Cardiac septum (tissue), 1 donor: ENCODE measurements at places on chromosomes 7 and 10.

DNA sequence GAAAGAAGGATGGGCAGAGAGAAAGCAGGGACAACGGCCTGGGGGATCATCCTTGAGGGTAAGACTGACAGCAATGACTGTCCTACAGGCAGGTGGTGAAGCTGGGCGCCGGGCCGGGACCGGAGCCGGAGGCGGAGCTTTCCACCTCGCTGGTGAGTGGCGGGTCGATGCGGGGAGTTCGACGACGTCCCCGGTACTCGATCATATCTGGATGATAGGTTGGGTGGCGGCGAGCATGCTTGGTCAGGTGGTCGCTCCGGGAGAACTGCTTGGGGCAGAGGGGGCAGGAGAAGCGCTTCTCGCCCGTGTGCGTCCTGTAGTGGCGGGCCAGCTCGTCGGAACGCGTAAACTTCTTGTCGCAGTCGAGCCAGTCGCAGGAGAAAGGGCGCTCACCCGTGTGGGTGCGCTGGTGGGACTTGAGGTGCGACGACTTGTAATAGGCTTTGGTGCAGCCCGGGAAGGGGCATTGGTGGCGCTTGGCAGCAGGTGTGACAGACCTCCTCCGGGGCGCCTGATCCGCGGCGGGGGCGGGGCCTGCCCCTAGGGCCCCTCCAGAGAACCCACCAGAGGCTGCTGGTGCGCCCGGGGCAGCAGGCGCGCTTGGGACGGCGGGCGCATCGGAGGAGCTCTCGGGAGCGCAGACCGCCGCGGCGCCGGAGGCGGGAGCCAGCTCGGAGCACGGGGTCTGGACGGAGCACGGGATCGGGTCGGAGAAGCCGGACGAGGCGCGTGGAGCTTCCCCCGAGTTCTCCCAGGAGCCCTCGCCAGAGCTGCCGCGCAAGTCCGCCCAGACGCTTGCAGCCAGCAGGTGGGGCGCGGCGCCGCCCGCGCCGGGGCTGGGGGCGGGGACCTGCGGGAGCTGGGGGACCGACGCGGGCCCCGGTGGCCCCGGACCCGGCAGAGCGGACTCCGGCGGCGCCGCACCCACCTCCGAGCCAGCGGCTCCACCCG, 752 bp downstream of the KLF14 start:
- no peak for DNase-seq

DNA sequence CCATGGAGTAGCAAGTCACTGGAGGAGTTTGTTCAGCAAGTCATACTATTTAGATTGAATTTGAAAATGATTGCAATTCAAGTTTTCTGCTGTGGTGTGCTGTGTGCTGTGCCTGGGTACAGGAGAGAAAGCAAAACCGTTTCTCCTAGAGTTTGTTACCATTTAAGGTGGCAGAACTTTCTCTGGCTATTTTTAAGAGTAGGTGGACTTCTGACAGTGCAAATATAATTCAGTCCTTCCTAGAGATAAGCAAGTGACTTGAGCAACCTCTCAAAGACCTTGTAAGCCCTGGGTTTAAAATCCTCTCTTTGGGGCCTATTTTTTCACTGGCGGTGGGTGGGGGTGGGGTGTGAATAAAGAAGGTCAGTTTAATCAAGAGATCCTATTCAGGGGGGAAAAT, 42.9 kb upstream of the FGL2 start:
- DNase-seq: no peak

DNA sequence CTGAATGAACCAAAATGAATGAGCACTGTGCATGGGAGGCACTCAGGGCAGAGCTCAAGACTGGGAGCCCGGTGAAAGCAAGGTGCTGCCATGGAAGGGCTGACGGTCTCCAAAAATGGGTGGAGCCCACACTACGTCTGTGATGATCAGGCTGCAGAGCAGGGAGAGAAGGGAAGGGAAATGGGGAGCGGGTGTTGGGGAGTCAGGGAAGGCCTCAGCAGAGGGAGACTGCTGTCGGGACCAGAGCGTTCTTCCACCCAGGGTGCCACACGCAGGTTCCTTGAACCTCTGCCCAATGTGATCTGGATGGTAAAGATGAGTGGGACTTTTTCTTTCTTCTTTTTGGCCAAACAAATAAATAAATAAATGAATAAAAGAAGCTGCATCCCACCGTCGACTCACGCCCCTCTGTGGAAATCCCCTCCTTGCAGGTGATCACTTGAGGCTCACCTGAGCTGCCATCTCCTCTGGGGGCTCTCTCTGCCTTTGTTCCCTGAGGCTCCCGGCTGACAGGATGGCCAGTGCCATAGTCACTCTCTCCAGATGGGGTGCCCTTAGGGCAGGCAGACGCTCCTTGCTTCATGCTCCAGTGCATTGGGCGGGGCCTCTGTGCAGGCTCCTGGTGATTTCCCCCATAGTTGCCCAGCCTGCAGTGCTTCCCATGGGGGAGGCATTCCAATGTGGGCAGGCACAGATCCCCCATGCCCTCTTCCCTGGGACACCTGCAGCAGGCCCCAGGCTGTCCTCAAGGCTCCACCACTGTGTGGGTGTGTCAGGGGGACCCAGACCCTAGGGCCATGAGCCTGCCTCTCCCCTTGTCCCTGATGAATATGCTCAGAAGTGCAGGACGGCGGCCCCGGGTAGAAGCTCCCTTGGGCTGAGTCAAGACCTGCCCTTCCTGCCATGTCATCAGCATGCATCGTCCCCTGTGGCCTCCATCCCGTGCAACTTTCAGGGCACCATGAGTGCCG, 131.8 kb downstream of the PTPN20 start:
- peak; percentile 44 for DNase-seq

DNA sequence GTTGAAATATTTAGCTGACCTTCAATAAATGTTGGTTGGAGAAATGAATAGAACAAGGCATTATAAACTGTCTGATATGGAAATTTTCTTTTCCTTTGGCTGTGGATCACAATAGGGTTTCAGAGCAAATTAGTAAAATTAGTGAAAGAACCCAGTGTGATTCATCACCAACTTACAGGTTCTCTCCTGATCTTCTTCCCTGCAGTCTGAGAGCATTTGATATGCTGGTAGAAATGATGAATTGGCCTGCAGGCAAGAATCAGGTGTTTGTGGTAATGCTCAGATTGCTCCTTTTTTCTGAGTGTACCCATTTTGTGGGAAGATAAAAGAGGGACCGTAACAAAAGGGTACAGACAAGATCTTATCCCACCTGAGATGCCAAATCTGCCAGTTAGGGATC, 51.9 kb downstream of the BTAF1 start:
- no peak for DNase-seq

DNA sequence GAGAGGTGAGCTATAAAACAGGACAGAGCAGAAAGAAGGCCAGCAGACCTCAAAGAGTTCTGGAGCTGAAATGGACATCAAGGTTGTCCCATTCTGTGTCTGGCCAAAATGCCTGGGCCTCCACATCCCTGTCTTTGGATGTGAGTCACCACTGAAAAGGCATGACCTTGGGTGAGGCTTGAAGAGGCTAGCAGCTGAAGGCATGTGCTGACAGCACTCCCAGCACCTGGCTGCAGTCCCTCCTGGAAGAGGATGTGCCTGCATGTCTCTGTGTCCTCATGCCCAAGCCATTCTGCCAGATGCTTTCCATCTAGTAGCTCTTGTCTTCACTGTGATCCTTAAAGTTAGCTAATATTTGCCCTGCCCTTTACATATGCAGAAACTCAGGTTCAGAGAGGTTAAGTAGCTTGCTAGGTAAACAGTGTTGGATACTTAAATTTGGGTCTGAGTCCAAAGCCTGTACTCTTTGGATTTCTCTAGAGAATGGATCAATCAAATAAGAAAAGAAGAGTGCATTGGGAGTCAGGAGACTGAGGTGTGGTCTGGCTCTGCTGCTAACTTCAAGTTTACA, 35.8 kb downstream of the HECW1 start:
- no peak for DNase-seq

GRCh38 chr10:5625992-5626777, 40.2 kb downstream of the ASB13 start:
- no peak for DNase-seq

DNA sequence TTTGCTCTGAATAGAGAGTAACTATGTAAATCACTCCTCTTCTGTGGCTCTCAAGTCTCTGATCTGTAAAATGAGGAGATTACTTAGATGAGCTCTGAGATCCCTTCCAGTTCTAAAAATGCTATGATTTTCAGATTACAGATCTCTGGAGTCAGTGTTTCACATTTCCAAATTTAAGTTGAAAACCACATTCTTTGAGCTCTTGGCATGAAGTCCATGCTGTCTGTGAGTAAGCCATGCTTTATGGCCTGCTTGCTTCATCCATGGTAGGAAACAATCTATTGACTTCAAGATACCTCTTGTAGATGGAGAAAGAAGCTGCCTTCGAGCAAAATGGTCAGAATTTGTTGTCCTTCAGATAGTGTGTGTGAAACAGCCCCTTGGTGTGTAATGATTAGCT, 64.9 kb downstream of the CELF2 start:
- no peak for DNase-seq

GRCh38 chr7:113698556-113699220, 220.1 kb downstream of the PPP1R3A start:
- no peak for DNase-seq
